ENCODE measurements at places on chromosomes 7 and 10.

- DNase-seq = no peak
Measured at GRCh38 chr10:44282626-44283300, 102.1 kb downstream of the CXCL12 start.

DNA sequence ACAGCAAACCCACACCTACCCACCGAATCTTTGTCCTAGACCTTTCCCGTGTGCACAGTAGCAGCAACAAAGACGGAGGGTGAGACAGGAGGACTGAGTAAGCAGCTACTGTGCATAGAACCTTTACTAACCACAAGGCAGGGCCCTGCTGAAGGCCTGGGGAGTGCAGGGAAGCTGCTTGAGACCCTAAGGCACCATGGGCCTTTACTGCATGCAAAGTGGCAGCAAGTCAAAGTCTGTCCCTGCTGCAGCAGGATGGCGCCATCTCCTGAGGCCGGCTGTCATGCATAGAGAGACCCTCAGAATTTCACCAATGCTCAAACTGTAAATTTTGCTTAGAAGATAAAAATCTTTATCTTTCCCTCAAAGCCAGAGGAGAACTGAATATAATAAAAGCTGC lies 610.5 kb downstream of the ACTR3B start:
- no peak for DNase-seq

DNA sequence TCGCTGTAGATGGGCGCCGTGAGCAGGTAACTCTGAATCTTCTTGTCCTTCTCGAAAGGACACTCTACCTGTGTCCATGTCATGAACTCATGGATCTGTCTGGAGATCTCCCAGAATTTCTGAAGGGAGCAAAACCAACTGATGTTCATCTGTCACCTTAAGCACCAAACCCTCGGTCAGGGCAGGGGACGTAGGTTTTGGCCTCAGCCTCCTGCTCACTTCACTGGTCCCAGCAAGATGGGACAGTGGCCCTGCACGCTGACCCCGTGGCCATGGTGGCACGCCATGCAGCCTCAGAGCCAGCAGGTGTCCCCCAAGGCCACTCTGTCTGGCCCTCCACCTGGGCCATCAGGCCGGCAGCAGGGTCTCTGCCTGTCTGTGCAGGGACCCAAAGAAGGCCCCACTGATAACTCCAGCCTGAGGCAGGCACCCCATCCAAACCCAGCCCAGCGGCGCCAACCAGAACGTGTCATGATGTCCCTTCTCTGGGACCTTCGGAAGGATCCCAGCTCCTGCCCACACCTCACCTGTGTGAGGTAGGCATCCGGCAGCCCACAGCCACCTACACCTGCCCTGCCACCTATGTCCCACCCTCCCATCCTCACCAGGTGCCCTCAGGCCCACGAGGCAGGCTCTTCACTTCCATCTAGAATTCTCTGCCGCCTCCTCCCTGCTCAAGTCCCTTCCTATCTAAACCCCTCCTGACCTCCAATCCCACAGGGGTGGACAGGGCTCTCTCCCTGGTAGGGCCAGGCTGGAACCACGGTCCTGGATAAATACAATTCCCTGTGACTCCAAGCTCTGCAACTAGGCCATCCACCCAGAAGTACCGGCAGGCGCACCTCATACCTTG lies 59.0 kb downstream of the CSGALNACT2 start:
- DNase-seq = no peak

DNA sequence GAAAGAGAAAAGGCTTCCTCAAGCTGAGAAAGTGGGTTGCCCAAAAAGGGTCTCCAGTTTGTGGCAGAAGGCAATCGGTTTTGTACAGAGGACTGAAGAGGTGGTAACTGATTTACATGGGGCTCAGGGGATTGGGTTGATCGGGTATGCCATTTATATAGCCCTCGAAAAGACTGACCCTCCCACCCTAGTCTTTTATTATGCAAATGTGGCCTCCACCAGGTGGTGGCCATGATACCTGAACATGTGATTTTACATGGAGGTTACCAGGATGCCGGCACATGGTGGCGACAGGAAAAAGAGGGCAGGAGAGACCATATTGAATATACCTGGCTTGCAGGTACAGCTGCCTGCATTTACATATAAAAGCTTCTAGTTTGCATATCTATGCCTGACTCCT lies 36.7 kb downstream of the ATE1 start:
- DNase-seq = no peak

DNA sequence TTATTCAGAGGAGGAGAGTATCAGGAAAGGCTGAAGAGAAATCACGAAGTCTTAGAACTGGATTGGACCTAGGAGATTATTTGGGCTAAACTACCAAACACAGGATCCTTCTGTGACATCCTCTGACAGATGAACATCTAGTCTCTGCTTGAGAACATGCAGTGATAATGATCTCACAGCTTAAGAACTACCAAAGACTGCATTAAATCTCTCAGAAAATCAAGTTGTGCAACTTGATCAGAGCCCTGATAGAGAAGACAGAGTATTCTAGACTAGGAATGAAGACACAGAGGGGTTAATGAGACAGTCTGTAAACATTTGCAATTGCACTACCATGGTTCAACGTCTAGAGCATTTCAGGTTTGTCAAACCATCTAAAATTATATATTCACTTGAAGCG lies 37.1 kb upstream of the AGBL3 start:
- no peak for DNase-seq

Measured in progenitor cell of endocrine pancreas (in vitro differentiated cells).